Astrocyte of the hippocampus (primary cell): ENCODE measurements at places on chromosomes 12 and 14.

- peak; percentile 48 for DNase-seq
Measured at GRCh38 chr14:51996148-51996746, 6.9 kb downstream of the RTRAF start.

GRCh38 chr14:97931273-97931672 lies 1134.1 kb downstream of the VRK1 start:
- DNase-seq, result no peak

DNA sequence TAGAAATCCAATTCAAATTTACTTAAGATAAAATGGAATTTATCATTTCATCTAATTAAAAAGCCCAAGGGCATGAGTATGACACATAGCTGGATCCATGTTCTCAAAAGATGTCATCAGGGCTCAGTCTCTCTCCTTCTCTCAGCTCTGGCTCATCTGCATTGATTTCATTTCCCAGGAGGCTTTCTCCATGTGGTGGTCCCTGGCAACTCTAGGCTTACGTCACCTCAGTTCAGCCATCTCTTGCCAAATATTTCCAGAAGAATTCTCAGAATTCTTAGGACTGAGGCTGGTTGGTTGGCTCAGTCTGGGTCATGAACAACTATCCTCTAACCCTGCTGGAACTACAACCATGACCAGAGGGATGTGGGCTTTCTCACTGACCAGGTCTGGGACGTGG lies 65.3 kb downstream of the FOS start:
- DNase-seq, result peak; percentile 42

GRCh38 chr12:76830436-76830835 lies 48.4 kb downstream of the CSRP2 start:
- DNase-seq, result no peak

DNA sequence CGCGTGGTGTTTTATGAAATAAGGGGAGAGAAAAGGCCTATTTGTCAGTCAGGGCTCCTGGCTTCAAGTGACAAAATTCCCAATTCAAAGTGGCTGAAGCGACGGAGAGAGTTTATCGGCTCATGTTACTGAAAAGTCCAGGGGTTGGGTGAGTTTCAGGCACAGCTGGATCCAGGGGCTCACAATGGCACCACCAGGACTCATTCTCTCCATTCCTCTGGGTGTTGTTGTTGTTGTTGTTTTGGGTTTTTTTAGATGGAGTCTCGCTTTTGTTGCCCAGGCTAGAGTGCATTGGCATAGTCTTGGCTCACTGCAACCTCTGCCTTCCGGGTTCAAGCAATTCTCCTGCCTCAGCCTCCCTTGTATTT lies 119.4 kb downstream of the SCARB1 start:
- no peak for DNase-seq

- no peak for DNase-seq
Measured at GRCh38 chr12:99804715-99805114, 157.2 kb downstream of the GARIN6 start.

- peak; percentile 33 for DNase-seq
Measured at GRCh38 chr12:47767216-47767724, 5.8 kb upstream of the SLC48A1 start.

- DNase-seq, result peak; percentile 35
Measured at GRCh38 chr12:49813131-49813530, 15.1 kb downstream of the NCKAP5L start.

GRCh38 chr12:124512667-124513296 lies 54.6 kb downstream of the NCOR2 start:
- peak; percentile 98 for DNase-seq

DNA sequence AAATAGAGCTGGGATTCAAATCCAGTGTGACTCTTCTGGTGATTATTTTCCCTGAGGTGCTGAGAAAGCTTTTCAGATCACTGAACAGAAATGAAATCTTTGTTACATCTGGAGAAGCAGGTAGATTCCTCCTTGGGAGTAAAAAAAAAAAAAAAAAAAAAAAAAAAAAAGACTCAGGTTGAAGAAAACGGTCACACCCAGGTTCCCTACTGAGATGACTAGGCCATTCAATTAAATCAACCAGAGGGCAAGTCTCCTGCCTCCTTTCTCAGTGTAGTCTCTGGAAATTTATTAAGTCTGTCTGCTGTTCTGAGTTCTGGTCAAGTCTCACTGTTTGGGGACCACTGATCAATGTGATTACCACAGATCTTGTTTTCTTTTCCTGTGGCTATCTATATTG lies 24.0 kb downstream of the ARG2 start:
- no peak for DNase-seq

GRCh38 chr12:113135178-113136127 lies at the start of gene RASAL1:
Gene RASAL1 (minus strand): TSS chr12:113135761. CDS start chr12:113135462, 299 bp downstream.
- peak; percentile 32 for DNase-seq

GRCh38 chr12:19206493-19207077 lies 77.1 kb downstream of the PLEKHA5 start:
- no peak for DNase-seq

GRCh38 chr12:54680374-54680773 lies 32.2 kb upstream of the DCD start:
- DNase-seq, result no peak

DNA sequence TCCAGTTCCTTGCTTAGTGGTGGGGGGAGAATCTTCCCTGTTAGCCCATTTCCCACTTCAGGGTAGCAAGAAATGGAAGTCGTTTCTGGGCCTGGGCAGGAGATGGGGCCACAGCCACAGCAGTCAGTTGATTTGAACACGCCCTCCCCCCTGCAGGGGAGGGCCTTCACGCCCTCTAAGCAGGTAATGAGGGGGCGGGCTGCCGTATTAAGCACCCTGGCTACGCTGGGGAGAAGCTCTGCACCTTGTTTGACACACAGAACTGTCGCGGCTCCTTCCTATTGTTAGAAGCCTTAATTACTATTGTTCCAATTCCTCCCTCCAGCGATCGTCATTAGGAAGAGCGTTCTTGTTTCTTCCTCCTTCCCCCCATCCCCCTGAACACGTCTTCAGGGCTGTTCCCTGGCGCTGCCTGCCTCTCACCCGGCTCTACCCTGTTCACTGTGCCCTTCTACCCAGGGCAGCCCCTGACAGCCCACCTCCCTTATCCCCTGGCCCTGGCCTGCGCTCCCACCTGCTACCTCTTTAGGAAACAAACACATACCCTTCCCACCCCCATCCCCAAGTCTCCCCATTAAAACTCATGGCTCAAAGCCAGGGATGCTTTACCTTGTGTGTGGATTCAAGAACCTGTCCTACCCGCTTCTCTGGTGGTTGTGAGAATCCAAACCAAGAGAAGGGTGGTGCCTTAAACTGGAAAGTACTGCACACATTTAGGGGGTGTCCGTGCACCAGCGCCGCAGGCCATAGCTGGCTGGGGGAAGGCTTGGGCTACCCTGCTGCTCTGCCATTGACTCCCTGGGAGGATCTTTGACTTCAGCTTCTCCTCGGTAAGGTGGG lies 137.6 kb downstream of the TSPAN9 start:
- no peak for DNase-seq

GRCh38 chr12:61687407-61687806 lies 572.8 kb upstream of the USP15 start:
- DNase-seq, result no peak

DNA sequence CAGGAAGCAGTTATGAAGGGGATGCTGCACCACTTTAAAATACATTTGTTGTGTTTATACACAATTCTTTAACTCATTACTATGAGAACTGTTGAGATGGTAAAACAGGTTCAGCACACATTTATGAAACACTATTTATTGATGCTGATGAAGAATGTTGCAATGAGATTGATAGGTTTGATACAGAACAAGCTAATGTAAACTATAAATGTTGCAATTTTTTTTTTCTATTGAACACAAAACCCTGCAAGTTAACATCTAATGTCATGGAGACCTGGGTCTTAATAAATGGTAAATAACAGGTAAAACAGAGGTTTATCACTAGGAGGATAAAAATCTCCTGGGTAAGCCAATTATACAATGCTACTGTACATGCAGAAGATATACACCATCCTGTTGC lies 857.6 kb downstream of the FSCB start:
- DNase-seq, result no peak

- peak; percentile 85 for DNase-seq
Measured at GRCh38 chr12:130747867-130748740, 32.0 kb upstream of the RIMBP2 start.

DNA sequence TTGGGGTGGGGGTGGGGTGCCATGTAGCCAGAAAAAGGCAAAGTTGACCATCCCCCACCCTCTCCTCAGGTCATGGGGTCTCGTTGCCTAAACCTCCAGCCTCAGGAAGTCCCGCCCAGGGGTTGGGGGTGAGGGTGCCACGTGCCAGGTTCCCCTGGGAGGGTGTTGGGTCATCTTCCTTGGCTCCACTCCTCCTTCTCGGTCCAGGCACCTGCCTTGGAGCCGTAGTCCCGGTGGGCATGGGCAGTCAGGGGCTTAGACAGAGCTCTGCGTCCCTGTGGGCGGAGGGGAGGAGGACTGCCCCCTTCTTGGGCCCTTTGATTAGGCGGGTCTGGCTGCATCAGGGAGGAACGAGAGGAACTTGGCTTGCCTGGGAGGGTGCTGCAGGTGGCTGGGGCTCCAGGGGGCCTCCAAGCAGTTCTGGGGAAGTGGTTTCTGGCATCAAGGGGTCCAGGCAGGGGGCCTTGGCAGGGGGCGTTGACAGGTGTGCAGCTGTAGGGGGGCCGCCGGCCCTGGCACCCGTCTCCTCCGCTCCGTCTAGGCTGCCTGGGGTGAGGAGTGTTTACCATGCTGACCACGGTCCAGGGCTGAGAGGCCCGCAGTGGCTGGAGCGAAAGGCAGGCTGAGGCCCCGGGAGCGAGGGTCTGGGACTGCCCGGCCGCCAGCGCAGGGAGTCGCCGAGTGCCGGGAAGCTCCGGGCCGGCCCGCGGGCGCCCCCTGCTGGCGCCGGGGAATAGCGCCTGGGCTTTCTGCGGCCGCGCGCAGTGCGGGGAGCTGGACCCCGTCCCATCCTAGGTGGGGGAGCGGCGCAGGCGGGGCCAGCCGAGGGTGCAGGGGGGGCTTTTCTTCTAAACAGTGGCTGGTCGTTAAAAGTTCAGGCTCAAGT lies 7.9 kb downstream of the SETD1B start:
- DNase-seq, result peak; percentile 89

GRCh38 chr12:131795064-131795463 lies 33.1 kb upstream of the MMP17 start:
- DNase-seq, result no peak

DNA sequence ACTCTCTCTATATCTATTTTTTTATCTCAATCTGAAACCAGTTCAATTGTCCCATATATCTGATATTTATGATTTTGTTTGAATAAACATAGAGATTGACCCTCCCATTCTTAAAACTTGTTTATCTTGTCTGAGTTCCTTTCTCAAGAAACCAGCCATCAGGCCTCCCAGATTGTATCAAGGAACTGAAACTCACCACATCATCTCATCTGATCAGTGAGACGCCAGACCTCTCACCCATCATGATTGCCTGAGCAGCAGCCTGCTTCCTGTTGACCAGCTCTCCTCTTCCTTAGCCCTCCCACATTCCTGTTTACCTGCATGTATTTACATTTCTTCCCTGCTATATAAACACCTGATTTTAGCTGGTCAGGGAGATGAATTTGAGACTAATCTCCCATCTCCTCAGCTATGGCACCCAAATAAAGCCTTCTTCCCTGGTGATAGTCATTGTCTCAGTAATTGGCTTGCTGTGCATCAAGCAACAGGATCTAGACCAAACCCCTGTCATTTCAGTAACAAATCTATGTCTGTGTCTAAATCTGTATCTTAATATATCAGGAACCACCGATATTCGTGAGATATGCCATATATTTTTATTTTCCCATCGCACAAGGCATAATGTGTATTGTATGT lies 323.6 kb downstream of the TMTC2 start:
- no peak for DNase-seq

- no peak for DNase-seq
Measured at GRCh38 chr14:39266525-39266870, 32.8 kb downstream of the MIA2 start.

GRCh38 chr14:98341211-98341610 lies 930.8 kb downstream of the BCL11B start:
- no peak for DNase-seq
